ENCODE measurements at places on chromosomes 1 and 21.

DNA sequence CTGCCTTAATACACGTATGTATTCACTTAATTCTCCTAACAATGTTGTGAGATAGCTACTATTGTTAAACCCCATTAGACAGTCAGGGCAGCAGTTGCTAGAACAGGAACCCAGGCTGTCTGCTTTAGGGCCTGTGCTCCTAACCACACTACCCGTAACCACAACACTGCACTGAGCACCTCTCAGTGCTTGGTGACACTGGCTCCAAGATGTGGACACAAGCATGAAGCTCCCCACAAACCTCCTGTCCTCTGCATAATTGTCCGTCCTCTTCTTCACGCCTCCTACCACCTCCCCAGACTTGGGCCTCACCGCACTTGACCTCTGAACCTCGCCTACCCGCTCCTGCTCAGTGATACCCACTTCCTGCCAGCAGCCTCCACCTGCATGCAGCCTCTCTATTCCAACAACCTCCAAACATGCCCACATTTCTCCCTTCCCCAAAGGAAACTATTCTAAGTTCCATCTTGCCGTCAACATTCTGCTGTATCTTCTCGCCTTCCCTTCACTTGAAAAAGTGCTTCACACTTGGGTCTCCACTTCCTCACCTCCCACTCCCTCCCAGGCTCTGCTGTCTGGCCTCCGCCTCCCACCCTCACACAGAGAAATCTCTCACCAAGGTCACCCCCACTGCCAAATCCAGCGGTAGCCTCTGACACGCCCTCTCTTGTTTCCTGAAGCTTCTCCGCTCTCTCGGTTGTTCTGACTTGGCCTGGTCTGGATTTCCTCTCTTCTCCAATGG is 14.6 kb upstream of the AHDC1 start:
- no peak for DNase-seq

GRCh38 chr1:155205969-155206593 is 1.6 kb downstream of the THBS3 start:
- no peak for DNase-seq

DNA sequence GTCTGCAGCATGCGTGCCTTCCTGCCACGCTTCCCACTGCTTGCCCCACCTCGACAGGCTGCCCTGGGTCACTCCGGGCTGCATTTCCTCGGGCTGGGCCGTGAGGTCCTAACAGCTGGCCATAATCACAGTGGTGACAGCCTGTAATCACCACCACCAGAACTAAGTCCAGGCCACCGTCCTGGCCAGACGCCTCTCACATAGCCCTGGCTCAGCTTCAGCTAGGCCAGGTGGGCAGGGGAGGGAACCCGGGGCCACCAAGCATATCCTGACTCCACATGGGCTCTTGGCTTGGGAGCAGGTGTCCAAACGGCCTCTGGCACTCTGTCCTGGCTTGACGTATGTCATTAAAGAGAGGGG is 229.5 kb downstream of the TRABD2B start:
- DNase-seq: no peak

DNA sequence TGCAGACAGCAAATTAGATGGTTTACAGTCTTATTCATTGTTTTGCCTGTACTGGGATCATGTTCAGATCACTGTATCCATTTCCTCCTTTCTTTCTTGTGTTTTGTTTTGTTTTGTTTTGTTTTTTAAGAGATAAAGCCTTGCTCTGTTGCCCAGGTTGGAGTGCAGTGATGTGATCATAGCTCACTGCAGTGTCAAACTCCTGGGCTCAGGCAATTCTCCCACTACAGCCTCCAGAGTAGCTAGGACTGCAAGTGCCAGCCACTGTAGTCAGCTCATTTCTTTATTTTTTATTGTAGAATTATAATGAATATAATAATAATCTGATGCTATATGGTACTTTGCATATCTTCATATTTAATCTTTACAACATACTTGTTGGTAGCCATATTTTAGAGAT is 403.7 kb upstream of the B3GALT2 start:
- no peak for DNase-seq

- no peak for DNase-seq
Observed at GRCh38 chr1:1356166-1356795, 2.1 kb downstream of the MXRA8 start.

GRCh38 chr21:26003404-26003803 is 167.2 kb downstream of the APP start:
- DNase-seq: no peak

DNA sequence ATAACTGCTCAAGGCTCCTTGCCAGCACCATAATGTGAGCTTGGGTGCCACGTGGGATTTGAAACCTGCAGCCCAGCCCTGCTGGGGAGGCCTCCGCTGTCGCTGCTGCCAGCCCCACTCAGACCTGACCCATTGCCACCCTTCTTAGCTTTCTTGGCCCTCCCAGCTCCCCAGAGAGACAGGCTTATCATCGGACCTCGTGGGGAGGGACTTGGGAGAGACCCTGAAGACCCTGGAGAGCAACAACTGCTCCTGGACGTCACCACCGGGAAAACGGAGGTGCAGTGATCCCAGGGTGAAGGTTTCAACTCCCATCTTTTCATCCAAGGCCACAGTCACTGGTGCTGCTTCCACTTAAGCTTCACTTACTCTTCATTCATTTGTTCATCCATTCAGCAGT is 596.1 kb downstream of the PTPRU start:
- DNase-seq: no peak

GRCh38 chr1:98662356-98662670 is 792 bp downstream of the SNX7 start:
- no peak for DNase-seq

GRCh38 chr1:102800406-102800805 is 307.9 kb downstream of the COL11A1 start:
- DNase-seq: no peak

- DNase-seq: no peak
Observed at GRCh38 chr1:9249534-9250410, 15.2 kb downstream of the H6PD start.

- DNase-seq: peak; percentile 48
Observed at GRCh38 chr1:110068646-110069403, 1.6 kb downstream of the ALX3 start.

- no peak for DNase-seq
Observed at GRCh38 chr1:75970631-75971030, 38.4 kb upstream of the ASB17 start.

- no peak for DNase-seq
Observed at GRCh38 chr1:247468481-247469140, 10.7 kb upstream of the OR2B11 start.

DNA sequence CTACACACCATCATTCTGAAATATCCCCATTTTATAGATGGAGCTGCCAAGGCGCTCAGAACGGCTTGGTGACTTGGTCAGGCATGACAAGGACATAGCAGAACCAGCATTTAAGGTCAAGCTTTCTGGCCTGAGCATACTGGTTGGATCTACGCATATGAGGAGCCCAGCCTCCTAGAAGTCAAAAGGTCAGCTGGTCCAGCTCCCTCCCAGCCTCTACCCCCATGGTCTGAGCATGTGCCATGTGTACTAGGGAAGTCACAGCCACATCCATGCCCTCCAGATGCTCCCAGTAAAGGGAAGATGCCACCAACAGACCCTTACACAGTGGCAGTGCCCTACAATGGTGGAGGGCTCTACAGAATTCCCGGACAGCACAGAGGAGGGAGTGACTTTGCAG is 96.7 kb downstream of the EPHB2 start:
- DNase-seq: no peak

DNA sequence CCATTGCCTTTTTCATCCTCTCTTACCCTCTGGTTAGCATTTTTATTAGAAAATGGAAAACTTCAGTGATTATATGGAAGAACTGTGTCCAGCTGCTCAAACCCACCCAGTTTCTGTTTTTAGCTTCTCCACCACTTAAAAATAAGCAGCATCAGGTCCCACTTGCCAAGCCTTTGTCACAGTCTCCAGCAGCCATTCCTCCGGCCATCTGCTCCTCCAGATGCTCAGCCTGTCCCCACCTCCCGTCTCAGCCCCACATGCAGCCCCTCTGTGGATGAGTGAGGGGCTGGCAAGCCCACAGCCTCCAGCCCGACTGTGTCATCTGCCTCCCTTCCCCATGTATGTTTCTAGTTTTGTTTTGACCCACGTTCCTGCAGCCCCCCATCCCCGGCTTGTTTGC is 289.7 kb downstream of the HHAT start:
- DNase-seq: no peak

DNA sequence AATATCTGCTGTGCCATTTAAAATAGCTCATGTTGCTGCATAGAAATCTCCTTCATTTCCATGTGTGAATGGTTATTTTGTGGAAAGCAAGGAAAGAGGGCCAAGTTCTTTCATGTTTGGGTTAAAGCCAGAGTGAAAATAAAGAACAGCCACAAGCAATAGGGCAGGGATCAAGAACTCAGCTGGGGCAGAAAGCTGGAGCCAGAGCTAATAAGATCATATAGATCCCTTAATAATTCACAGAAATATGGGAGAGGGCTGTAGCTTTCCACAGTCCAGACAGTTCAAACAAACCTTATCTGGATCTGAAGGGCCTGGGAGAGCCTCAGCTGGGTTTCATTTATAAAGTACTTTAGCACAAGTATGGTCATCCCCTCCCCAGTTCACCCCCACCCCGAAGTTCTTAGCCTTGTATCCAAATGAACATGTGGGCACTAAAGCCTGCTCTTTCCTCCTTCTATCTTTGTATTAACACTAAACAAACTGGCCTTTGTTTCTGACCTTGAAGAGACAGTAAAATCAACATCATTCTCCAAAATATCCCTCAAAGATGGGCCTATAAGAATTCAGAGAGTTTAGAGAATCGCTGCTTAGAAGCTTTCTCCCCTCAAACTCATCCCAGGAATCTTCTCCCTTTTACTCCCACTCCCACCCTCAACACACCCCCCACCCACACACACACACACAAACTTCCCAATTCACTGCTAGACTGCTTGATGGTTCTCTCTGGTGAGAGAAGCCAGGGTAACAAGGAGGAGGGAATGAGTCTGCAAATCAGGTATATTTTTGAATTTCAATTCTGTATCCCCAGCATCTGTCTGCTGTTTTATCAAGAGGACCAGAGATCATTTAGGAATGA is 41.7 kb downstream of the UTP25 start:
- DNase-seq: no peak

GRCh38 chr1:153953859-153954365 is 4.5 kb downstream of the CRTC2 start:
- no peak for DNase-seq

DNA sequence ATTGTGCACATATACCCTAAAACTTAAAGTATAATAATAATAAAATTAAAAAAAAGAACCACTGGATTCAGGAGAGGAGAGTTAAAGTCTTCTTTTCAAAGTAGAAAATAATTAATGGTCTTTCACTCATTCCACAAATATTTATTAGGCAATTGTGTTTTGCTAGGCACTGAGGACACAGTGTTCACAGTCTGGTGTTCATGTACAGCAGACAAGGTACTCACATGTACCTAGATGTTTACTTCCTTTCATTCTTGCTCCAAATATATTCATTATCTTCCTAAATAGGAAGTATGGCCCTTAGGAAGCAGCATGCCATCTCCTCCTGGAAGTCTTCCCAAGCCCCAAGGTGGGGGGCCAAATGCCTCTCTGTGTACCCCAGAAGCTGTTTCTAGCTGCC is 265.0 kb downstream of the NPHP4 start:
- no peak for DNase-seq

DNA sequence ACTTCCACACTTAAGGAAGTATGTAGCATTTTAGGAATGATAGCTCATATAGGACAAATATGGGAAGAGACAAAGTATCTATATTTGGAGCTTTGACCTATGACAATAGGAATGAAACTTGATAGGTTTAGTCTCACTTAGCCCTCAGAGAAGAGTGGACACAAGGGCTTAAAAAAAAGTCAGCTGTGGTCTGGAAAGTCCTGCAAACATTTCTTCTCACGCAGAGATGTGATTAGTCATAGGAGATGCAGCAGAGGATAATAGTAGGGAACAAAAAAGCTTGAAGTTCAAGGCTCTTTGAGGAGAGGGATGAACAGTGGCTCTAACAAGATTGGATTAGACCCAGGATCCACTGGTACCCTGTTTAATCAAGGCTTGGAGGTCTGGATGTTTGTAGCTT is 14.8 kb upstream of the RNF220 start:
- DNase-seq: no peak

DNA sequence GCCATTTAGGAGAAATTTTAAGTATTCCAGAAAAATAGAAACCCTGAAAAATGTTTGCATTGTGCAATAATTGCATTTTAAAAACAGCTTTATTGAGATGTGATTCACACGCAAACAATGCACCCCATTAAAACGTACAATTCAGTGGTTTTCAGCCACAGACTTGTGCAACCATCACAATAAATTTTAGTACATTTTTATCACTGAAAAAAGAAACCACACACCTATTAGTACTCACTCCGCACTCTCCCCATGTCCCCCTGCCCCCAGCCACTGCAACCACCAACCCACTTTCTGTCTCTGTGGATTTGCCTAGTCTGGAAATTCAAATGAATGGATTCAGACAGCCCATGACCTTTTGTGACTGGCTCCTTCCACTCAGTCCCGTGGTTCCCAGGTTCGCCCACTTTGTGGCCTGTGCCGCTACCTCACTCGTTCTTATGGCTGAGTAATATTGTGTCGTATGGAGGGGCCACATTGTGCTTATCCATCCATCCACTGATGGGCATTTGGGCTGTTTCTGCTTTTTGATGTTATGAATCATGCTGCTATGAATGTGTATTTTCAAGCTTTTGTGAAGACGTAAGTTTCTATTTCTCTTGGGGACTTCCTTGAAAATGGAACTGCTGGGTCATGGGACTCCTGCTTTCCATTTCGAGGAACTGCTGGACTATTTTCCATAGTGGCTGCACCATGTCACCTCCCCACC is 147.7 kb upstream of the ARHGEF16 start:
- DNase-seq: no peak

- no peak for DNase-seq
Observed at GRCh38 chr1:197468543-197469175, 200.6 kb downstream of the CRB1 start.

- no peak for DNase-seq
Observed at GRCh38 chr1:109937738-109938137, 27.1 kb downstream of the CSF1 start.

GRCh38 chr1:197471248-197471985 is 203.4 kb downstream of the CRB1 start:
- DNase-seq: no peak

DNA sequence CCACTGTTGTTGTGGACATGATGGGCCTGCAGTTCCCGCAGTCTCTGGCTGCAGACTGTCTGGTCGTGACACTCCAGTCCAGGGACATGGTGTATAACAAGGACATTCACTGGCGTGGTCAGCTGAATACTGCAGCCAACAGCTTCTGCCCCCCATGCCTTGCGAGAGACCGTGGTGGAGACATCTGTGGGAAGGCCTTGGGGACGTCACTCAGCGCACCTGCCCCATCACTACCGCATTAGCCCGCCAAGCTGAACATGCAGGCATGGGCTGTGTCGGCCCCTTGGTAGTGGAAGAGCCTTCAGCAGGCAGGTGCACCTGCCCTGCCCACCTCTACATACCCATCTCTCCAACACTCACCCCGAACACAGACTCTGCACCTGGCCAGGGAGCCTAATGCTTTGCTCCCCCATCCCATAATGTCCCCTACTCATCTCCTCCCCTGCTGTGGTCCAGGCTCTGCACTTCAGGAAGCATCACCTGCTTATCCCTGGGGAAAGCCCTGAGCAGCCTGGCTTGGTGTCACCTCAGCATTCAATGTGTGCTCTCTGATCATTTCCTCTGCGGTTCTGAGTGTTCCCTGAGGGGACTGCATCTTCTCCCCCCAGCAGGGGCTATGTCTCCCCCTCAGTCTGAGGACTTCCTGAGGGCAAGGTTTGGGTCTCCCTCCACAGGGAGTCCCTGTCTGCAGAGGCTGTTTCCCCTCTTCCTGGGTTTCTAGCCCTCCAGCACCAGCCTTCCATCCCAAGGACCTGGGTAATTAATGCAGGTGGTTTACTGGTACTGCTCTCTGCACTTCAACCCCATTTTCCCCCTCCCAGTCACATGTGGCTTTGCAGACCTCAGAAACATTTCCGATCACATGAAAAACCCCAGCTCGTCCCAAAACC is 3.2 kb downstream of the PGLYRP4 start:
- no peak for DNase-seq

Measured in naive B cell (primary cell).